HS-27A (cell line): ENCODE measurements at places on chromosomes 7 and 10.

GRCh38 chr10:11048707-11049278 lies 31.1 kb downstream of the CELF2 start:
- no peak for DNase-seq

DNA sequence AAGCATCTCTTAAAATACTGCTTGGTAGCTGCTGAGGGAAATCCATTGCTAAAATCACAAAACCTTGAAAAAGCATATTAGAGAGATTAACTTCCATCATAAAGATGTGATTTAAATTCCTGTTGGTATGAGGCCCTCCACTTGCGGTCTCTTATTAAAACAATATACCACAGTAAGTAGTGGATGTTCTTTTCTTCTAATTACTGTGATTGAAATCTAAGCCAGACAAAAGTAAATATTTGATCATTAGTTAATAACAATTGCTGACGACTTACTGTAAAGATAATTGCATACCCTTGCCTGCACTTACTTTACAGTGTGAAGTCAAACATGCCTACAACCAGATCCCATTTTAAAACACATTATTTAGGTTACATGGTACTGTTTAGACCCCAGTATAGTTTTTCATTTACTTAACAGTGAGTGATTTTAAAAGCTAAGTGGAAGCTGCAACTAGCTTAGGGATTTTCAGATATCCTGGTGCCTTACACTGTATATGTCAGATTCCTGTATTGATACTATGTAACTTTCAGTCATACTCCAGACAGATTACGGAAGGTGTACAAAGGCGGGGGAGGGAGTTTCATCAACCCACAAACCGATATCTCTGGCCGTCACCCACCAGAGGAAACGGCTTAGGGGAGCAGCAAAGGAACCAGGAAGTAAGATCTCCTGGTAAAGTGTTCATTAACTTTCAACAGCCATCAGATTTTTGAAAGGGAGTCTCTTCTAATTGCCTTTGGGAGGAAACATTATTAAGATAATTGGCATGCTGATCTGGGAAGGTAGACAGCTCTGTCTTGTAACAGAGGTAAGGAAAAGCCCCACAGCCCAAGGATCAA lies 986 bp downstream of the NRP1 start:
- DNase-seq, result no peak

DNA sequence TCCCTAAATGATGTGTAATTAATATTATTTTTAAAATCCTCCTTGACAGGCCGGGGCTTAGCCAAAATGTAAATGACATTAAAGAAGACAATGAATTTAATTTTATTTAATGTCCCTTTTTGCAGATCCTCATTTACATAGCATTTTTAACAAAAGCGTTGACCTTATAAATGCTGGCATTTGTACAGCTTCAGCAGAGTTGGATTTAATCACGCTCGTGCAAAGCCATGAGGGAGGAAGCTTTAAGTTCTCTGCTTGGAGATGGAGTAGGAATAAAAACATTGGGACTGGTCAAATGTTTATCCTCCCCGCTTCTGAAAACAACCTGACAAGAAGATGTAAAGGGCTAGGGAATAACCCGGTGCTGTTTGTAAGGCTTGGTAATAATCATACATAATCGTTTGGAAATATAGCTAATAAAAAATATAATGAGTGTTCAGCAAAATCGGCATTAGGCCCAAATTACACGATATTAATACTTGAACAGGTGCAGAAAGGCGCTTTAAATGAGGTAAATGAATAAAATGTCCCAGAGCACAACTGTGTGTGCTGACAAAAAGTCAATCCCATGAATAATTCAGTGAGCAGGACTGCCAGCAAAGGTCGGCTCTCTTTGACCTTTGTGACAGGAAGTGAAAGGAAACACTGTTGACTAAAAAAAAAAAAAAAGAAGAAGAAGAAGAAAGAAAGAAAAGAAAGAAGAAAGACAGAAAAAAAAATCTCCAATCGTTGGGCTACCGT lies 11.5 kb downstream of the EBF3 start:
- DNase-seq, result no peak

DNA sequence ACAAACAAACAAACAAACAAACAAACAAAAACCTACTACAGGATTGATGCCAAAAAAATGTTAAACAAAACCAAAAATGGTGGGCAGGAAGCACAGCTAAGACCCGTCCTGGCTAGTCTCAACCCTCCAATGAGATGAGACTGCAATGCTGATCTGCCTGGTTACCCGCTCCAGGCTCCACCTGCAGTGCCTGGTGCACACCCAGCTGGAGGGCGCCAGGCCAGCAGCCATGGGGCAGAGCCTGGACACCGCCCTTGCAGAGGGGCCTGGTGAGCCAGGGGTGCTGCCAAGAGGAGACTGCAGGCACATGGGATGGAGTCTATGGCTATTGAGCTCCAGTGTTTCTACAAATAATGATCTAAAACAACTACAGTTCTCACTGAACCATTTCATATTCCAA lies 107.0 kb downstream of the LARP4B start:
- DNase-seq, result no peak

- no peak for DNase-seq
Measured at GRCh38 chr10:125016611-125017202, 74.8 kb downstream of the ZRANB1 start.

- no peak for DNase-seq
Measured at GRCh38 chr10:78560341-78560688, 508.5 kb upstream of the ZMIZ1 start.

GRCh38 chr7:98771941-98772603 lies 97.7 kb downstream of the TMEM130 start:
- no peak for DNase-seq

DNA sequence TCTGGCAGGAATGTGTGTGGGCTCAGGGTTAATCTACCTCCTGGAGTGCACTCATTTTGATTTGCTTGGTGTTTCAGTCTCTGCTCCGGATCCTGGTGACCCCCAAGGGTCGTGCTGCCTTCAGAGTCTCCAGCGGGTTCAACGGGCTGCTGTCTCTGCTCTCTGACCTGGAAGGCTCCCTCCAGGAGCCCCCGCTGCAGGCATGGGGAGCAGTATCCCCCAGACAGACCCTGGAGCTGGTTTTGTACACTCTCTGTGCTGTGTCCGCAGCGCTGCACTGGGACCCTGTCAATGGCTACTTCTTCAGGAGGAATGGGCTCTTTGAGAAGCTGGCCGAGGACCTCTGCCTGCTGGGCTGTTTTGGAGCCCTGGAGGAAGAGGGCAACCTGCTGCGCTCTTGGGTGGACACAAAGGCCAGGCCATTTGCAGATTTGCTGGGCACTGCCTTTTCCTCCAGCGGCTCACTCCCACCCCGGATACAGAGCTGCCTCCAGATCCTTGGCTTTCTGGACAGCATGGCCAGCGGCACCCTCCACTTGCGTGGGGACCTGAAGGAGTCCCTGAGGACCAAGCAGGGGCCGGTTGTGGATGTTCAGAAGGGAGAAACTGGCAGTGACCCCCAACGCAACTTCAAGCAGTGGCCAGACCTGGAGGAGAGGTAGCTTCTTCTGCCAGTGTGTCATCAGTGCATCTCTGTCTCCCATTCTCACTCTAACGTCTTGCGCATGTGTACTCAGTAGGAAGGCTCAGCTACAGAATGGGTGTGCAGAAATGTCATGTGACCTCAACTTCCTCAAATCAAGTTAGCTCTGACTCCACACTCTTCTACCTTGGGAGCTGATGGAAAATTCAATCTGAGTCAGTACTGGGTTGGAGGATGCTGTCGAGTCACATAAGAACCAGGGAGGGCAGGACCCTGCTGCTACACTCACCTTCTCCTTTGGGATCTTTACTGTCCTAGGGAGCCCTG lies 58.5 kb downstream of the WDFY4 start:
- DNase-seq, result no peak

- DNase-seq, result no peak
Measured at GRCh38 chr10:58844680-58845079, 331.8 kb upstream of the PHYHIPL start.

DNA sequence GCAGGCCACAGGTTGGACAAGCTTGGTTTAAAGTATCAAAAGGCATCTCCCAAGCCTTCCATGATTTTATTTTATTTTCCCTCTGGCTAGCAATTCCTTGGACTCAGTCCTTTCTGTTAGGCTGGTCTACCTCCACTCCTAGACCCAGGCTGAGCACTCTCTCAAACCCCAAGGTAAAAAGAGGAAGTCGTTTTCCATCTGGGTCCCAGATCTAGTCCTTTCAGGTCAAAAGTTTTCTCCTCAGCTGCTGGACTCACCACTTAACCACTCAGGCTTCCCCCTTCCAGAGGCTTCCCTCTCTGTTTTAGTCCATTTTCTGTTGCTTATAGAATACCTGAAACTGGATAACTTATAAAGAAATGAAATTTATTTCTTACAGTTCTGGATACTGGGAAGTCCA lies 252.3 kb upstream of the MKLN1 start:
- no peak for DNase-seq

DNA sequence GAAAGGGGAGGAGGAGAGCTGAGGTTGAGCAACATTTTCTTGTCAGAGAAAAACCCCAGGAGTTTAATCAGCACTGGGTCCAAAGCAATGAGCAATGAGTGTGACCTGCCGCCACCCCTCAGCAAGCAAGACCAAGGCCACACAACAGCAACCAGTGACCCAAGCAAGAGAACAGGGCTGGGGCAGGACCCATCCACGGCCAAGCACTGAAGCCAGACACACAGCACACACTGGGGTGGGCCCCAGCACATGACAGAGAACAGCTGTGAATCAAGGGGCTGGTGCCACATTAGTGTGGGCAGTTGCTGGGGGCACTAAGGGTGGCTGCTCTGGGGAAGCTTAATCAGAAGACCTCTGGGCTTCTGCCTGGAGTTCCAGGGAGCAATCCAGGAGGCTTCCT lies 16.2 kb downstream of the TMEM72 start:
- DNase-seq, result no peak

DNA sequence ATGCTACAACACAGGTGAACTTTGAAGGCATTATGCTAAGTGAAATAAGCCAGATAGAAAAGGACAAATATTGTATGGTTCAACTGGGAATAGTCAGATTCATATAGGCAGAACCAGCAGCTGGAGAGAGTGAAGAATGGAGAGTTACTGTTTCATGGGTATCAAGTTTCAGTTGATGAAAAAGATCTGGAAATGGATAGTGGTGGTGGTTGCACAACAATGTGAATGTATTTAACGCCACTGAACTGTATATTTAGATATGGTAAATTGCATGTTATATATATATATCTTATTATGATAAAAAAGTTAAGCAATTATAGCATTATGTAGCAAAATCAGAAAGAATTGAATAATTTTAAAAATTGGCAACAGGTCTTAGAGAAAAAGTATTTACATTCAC lies 3.9 kb downstream of the LMBR1 start:
- DNase-seq, result no peak

- DNase-seq, result no peak
Measured at GRCh38 chr7:135980665-135981180, 3.6 kb upstream of the MTPN start.

GRCh38 chr10:60570272-60570865 lies 180.7 kb upstream of the ANK3 start:
- no peak for DNase-seq

DNA sequence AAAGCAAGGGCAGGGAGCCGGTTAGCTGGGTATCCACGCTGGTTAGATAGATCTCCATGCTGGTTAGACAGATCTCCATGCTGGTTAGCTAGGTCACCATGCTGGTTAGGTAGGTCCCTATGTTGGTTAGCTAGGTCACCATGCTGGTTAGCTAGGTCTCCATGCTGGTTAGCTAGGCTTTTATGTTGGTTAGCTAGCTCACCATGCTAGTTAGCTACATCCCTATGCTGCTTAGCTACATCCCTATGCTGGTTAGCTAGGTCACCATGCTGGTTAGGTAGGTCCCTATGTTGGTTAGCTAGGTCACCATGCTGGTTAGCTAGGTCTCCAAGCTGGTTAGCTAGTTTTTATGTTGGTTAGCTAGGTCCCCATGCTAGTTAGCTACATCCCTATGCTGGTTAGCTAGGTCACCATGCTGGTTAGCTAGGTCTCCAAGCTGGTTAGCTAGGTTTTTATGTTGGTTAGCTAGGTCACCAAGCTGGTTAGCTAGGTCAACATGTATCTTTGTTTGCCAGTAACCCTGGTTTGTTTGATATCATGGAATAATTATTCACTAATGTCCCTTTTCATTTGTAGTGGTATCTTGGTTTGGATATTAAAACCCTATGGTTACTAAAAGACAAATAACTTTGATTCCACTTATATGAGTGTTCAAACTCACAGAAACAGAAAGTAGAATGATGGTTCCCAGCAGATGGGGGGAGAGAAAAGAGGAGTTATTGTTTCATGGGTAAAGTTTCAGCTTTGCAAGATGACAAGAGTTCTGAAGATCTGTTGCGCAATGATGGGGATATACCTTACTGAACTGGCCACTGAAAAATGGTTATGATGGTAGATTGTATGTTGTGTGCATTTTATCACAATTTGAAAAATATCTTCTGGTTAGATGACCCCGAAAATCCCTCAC lies 136.2 kb downstream of the PRPF18 start:
- no peak for DNase-seq

- no peak for DNase-seq
Measured at GRCh38 chr7:82397879-82398524, 45.6 kb downstream of the CACNA2D1 start.

GRCh38 chr10:88150339-88150738 lies 286.9 kb downstream of the PTEN start:
- peak; percentile 59 for DNase-seq

DNA sequence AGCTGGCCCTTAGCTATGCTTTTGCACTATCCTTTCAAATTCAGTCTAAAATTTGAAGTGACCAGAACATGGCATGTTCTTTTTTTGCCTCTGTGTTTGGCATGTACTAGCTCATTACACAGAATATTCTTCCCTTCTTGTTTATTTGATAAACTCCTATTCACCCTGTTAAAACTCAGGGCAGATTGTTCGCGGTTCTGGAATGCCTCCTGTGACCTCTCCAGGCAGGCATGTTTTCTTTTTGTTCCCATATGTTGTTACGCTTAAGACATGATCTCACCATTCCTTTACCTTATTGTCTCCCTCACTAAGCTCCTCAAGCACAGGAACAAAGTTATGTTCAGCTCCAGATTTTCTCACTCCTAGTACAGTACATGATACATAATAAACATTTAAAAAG lies 181.7 kb downstream of the CCSER2 start:
- no peak for DNase-seq

DNA sequence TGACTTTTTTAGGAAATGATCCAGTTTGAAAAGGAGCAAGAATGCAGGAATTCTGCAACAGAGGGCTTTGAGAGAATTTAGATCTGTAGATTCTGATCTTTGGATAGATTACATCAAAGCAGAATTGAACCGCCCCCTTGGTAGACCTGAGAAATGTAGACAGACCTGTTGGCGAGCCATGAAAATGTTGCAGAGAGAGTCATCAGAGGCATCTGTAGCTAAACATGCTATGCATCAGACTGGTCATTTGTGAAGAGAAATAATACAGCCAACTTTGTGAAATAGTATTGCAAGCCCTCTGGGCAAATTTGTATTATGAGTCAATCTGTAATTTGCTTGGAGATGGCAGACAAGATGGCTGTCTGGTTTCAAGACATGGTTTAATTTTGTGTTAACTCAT lies 4.3 kb upstream of the C1GALT1 start:
- DNase-seq, result no peak

GRCh38 chr10:124523901-124524300 lies 62.3 kb downstream of the LHPP start:
- DNase-seq, result no peak

DNA sequence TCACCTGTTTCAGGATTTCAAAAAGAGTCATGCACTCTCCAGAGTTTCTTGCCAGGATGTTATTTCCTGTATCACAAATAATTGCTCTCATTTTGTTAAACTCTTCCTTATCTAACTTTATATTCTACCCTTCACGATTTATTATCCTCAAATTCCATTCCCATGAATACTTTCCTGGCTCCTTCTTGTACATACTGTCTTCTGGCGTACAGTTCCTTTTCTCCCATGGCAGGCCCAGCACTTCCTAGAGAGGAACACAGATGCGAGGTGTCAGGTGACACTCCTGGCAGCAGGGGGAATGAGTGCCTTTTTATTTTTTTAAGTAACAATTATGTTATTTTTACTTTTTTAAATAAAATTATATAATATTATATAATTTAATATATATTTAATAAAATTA lies 411.9 kb downstream of the TFEC start:
- DNase-seq, result peak; percentile 30
